ENCODE measurements at places on chromosomes 11 and 22.

- DNase-seq, result no peak
Measured at GRCh38 chr11:133518702-133519264, 13.5 kb downstream of the OPCML start.

- peak; percentile 35 for DNase-seq
Measured at GRCh38 chr22:30253205-30253852, 6.8 kb upstream of the LIF start.

- DNase-seq, result no peak
Measured at GRCh38 chr11:428295-428694, 13.5 kb upstream of the SIGIRR start.

DNA sequence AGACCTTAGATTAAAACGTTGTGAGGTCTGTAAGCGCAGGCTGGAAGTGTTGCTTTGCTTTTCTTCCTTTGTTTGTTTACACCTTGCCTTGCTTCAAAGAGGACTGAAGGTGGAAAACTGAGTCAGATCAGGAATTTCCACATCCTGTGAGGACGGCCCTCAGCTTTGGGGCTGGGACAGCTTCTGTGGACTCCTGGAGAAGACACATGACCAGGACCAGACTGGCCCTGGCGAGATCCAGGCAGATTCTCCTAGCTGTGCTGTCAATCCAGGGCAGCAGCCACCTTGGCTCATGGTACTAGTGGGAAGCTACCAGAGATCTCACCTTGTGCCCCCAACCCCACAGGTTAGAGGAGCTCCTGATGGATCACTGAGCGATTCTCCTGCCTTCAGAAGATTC lies 1461.9 kb downstream of the TBC1D22A start:
- DNase-seq, result no peak

GRCh38 chr22:50225200-50225969 lies 19.4 kb downstream of the TUBGCP6 start:
- no peak for DNase-seq

DNA sequence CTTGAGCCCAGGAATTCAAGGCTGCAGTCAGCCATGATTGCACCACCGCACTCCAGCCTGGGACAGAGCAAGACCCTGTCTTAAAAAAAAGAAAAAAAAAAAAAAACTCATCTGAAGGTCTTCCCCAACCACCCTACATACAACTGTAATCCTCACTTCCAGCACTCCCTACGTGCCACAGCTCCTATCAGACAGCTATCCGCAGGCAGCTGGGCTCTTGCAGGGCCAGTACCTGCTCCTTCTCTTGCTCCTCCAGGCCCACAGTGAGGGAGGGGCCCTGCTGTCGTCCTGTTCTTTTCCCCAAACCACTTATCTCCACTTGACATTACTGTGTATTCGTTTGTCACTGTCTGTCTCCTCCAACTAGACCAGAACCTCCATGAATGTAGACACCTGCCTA lies 156.1 kb upstream of the NECTIN1 start:
- no peak for DNase-seq

DNA sequence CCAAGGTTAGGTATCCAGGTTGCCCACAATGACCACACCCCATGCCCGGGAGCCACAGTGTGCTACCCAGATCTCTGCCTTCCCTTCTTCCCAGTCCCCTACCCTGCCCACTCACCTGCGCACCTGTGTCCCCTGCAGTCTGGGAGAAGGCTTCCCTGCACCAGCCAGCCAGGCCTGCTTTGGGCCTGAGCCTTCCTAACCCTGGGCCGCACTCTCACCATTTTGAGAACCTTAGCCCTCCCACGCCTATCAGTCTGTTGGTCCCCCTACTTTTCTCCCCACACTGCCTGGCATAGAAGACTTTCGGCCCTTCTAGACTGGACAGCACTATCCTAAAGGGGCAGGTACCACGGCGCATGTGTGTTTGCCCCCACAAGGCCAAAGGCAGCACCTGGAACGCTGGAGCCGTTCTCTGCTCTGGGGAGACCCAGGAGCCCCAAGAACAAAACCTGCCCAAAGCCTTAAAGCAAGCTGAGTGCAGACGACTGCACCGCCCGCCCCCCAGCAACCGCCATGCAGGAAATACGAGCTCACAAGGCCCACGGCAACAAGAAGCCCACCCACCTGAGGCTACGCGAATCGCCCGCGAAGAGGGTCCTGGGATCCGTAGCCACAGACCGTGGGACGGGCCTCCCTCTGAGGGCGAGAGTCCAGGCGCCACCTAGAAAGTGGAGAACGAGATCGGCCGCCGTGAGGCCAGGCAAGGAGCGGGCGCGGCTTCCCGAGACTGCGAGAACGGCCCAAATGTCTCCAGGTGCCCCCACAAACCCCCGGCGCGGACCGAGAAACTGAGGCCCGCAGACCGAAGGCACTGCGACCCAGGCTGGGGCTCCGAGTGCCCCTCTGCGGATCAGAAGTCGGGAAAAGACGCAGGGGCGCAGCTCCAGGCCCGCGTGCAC lies 546 bp downstream of the GNB1L start:
- DNase-seq, result no peak

GRCh38 chr11:97964332-97965004 lies 1056.3 kb upstream of the CNTN5 start:
- peak; percentile 93 for DNase-seq

DNA sequence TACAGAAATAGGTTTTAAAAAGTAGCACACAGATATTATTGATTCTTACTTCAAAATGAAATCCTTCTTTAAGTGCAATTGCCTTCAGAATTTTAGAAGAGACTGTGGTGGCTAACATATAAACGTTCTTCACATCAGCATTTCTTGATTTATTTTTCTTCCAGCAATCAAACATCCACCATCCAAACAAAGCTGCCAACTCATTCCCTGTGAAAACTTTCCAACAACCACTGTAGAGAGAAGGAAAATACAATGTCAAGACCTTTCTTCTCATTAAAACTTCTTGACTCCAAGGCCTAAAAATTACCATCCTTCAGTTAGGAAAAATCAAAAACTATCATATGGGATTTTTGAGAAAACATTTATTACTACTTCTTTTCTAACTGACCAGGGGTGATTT lies 34.0 kb upstream of the P4HA3 start:
- DNase-seq, result no peak
